ENCODE measurements at places on chromosomes 5 and 9.

- no peak for DNase-seq
Observed at GRCh38 chr5:36561601-36562000, 44.8 kb upstream of the SLC1A3 start.

- no peak for DNase-seq
Observed at GRCh38 chr9:20015427-20015931, 226.6 kb upstream of the SLC24A2 start.

- no peak for DNase-seq
Observed at GRCh38 chr9:95751520-95751790, 124.0 kb upstream of the ERCC6L2 start.

DNA sequence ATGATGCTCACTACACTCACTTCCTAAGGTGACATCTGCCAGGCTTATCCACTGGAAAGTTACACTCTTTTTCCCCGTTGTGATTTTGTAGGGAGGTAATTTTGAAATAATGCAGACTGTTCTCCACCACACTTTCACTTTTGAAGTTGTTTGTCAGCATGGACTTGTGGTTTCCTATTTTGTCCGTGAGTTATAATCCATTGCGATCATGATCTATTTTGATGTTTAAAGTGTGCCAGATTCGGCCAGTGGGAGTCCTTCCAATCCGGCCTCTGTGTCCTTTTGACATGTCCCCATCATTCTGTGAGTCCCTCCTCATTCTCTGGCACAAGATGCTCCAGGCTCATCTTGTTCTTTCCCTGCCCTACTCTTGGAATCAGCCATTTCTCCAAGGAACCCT, 211.3 kb upstream of the KLF4 start:
- no peak for DNase-seq

DNA sequence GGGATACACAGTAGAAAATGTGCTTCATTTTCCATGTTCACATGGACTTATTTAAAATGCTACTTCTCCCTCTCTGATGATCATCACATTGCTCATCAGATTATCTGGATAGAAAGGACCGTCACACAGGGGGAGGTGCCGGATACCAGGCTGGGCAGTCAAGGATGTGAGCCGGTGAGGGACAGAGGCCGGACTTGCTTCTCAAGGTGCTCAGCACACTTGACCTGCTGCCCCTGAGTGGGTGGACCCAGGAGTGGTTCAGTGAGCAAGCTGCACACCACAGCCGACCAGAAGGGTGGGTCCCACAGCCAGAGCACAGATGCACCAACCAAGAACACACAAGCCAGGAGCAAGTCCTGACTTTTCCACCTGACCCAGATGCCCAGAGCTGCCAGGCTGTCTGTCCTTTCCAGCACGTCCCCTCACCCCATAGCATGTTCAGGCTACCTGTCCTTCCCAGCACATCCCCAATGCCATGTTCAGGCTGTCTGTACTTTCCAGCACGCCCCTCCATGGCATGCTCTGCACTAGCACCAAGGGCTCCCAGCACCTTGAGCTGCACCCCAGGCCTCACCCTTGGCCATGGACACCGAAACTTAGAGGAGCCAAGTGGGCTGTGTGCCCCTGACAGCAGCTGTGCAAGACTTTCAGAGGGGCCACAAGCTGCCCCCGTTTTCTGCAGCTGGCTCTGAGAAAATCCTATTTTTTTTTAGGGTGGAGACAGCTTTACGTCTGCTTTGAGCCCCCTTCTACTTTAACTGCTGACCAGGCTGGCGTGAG, 77.8 kb downstream of the SECISBP2 start:
- no peak for DNase-seq

DNA sequence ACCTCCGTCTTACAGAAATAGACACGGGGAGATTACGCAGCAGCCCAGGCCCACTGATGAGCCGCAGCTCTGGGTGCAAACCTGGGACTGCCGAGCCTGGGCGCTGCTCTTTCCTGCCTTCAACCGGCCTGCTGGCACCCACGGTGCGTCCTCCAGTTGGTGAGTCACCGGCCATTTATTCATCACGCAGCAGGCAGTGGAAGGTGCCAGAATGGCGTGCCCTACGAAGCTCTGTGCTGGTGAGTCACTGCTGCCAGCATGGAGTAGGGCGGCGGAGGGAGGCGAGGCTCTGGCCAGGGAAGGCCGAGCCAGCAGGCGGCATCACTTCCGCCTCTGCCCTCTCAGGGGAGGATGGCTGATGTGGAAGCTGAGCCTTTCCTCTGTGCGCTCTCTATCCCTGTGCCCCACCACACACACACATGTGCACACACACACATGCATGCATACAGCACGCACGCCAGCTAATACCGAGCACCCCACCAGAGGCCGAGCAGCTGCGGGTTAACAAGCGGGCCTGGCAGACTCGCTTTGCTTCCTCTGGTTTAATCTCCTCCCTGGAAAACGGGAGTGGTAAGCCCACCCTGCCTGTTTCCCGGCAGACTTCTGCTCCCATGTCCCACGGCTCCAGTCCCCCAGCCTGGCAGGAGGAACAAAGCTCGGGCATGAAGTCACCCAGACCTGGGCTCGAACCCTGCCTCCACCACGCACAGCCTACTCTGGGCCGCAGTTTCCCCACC, 39.2 kb downstream of the OLFM1 start:
- no peak for DNase-seq

- DNase-seq: no peak
Observed at GRCh38 chr5:38373743-38374142, 115.4 kb downstream of the EGFLAM start.

DNA sequence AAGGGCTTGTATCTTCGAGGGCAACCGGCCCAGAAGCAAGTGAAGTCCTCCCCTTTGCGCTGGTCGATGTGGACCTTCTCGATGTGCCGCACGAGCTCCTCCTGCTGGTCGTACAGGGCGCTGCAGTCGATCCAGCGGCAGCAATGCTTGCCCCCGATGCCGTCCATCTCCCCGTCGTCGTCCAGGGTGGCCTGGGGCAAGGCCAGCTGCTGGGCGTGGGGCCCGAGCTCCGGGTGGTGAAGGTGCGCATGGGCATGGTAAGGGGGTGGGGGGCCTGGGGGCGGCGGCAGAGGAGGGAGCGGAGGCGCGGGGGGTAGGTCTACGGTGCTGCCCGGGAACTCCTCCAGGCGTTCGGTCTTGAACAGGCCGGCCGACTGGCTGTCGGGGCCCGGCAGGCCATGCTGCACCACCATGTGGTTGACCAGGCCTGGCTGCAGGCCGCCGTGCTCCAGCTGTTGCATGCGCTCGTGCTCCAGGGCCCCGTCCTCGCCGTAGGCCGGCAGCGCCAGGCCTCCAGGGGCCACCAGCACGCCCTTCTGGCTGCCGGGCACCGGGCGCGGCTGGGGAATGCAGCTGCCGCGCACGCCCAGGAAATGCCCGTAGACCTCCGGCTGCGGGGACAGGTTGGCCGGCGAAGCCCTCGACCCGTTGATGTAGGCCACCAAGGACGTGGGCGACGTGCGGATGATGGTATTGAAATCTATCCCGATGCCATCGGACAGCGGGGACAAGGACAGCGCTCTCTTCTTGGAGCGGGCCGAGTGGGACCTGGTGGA, 181.8 kb downstream of the GLIS3 start:
- peak; percentile 15 for DNase-seq

GRCh38 chr9:37144762-37145161, 24.4 kb downstream of the ZCCHC7 start:
- no peak for DNase-seq

- no peak for DNase-seq
Observed at GRCh38 chr5:134240421-134240962, 14.6 kb upstream of the PPP2CA start.

Data from stimulated activated CD4-positive, alpha-beta T cell treated with anti-CD3 and anti-CD28 coated beads, Interleukin-15, amount 100 ng/mL, for 1 hour (primary cell).